HuH-7 (cell line): ENCODE measurements at places on chromosomes 13 and 19.

DNA sequence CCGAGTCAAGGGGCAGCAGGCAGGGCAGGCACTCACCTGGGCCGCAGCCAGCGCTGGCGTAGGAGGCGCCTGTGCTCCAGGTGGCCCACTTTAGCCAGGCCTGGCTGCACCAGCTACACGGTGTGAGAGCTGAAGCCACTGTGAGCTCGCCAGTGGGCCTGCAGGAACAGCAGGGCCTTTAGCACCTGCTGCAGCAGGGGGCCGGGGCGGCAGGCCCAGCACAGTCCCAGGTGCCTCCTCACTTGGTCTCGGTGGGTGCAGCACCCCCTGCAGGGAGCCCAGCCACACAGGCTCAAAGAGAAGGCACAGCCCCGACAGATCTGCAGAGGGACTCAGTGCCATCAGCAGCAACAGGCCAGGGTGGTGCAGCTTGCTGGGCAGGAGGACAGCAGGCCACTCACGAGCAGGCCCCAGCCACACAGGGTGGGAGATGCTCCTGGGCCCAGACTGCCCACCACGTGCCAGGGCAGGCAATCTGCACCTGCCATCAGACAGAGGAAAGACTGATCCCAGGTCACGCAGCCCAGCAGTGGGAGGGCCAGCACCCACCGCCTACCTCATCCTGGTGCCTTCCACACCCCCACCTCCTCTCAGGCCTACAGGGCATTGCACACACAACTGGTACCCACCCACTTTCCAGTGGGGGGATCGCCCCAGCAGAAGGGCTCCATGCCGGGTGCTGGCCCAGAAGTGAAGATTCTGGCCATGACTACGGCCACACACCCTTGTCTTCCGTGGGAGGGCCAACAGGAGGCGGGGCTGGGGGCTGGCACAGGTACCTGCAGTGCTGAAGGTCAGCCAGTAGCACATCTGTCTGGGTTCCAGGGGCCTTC is 15.8 kb downstream of the ARHGAP33 start:
- DNase-seq: peak; percentile 80

GRCh38 chr13:94548821-94549231 is 47.1 kb downstream of the TGDS start:
- DNase-seq: peak; percentile 38

DNA sequence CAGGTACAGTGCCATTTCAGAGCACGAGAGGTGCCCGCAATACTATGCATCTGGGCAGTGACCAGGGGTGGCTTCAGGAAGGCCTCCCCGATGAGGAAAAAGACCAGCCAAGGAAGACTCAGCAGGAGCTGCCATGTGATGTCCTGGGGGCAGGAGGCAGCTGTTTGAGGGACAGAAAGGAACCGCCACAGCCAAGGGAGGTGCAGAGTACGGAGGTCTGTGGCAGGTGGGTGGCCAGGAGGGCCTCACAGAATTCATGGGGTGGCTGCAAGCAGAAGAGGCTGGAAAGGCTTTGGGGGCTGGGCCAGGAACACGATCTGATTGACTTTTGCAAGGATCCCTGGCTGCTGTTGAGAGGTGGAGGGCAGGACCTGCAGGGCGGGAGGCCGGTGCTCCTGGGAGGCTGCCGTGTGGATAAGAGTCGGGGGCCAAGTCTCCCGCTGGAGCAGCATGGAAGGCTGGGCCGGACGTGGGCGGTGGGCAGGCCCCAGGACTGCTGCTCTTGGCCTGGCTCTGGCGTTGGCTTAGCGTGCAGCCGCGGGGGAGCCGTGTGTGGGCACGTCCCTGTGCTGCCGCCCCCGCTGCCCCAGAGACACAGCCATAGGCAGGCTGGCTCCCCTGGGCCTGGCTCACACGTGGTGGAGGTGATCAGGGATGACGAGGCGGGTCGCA is 29.1 kb downstream of the CEBPA start:
- no peak for DNase-seq

DNA sequence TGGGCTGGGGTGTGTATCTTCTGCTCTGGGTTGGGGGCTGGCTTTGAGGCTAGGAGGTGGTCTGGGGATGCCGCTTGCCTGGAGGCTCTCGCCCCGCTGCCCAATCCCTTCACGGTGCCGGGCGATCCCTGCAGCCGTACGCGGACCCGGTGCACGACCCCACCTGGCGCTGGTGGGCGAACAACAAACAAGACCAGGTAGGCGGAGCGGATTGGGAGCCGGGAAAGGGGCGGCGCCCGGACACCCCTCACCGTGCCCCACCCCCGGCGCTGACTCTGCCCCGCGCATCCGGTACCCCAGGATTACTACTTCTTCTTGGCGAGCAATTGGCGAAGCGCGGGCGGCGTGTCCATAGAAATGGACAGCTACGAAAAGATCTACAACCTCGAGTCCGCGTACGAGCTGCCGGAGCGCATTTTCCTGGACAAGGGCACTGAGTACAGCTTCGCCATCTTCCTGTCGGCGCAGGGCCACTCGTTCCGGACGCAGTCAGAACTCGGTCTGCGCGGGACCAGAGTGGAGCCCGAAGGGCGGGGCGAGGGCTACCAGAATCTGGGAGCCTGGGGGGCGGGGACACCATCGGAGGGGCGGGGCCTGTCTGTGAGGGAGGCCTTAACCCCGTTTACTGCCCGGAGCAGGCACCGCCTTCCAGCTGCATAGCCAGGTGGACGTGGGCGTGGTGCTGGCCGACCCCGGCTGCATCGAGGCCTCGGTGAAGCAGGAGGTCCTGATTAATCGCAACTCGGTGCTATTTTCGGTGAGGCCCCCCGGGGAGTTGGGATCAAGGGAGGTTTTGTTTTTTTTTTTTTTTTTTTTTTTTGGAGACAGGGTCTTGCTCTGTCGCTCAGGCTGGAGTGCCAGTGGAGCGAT is 12.1 kb upstream of the PSMD8 start:
- no peak for DNase-seq

DNA sequence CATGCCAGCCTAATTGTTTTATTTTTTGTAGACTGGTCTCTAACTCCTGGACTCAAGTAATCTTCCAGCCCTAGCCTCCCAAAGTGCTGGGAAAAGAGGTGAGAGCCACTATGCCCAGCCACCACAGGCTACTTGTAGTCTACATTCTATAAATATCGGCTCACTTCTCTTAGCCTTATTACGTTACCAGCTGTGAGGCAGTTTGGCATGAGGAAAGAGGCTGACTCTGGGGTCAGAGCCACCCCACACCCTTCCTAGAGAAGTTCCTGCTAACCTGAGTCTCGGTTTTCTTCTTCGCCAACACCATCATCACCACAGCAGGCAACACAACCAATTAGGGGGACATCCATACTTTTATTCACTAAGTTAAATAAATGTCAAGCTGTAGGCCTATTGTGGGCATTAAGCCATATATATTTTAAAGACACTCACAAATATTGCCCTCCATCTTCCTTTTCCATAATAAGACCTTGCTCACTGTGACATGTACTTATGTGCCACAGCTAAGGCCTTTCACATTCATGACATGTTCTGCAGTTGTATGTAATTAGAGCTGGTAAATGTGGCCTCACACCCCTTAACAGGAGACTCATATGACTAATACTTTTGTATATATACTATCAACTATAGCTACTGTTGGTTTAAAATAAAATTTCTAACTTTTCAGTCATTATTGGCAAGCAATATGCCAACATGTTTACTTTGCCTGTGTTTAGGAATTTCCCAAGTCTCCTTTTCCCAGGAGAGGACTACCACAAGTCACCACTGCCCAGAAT is 5.7 kb downstream of the SLC25A30 start:
- DNase-seq: no peak
